ENCODE measurements at places on chromosomes 16 and 17.

DNA sequence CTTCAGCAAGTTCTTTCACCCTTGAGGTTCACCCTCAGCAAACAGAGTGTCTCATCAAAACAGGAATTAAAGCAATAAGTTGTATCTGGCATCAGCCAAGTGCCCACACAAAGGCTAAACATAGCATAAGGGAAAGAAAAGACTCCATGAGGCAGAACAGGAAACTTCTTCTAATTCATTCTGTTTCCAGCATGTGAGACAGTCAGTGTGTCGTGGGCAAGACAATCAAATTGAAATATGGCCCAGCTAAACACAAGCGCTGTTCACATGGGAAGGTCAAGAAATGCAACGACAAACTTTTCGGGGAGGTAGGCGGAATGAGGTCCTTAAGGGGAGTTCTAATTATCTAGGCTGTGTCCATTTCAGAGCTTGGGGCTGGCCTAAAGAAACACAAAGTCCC lies 393.4 kb downstream of the HAPSTR1 start:
- DNase-seq: no peak

GRCh38 chr17:38591759-38592241 lies 14.0 kb downstream of the SRCIN1 start:
- peak; percentile 67 for DNase-seq

DNA sequence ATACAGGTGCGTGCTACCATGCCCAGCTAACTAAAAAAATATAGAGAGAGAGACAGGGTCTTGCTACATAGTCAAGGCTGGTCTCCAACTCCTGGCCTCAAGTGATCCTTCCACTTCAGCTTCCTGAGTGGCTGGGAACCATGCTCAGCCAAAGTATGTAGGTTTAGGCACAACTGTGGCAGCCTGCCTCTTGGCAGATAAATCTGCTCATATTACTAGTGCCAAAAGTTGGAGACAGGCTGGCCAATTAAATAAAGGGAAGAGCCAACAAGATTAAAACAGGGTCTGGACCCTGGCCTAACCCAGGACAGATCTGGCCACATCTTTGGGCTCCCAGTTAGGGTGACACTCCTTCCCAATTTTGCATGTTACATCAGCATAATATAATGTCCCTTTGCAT lies 151.7 kb downstream of the CBLN1 start:
- no peak for DNase-seq

- DNase-seq: no peak
These were observed 27.7 kb downstream of the ABCA8 start for GRCh38 chr17:68927516-68927915.

DNA sequence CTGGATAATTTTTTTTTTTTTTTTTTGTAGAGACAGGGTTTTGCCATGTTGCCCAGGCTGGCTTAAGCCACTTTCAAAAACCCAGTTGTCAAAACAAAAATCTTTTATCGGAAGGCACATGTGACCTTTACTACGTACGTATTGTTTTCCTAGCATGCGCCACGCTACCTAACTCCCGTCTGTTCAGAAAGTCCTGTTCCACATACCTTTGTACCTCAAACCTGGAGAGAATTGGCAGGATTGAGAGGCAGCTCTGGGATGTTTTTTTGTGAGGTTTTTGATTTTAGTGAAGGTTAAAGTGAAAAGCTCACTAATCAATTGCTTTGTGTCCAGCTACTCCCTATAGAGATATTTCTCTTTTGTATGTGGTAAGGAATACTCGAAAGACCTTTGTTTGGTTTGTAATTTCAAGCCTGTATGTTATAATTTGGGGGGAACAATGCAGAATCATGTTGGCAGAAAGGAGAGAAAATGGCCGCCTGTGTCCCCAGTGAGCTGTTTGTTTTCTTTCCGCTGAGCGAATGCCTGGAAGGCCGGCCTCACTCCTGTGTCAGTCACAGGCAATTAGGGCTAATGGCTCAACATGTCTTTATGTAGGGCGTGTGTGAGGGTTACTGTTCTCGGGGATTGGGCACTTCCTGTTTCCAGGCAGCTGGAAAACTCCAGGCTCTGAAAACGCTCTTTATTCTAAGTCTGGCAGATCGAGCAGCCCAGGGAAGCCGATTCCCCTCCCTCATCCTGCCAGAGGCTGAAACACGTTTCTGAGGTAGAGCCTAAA lies 60.8 kb upstream of the CLEC18A start:
- DNase-seq: peak; percentile 18

- DNase-seq: no peak
These were observed 58.6 kb downstream of the WSB1 start for GRCh38 chr17:27352448-27353032.
